ENCODE measurements at places on chromosomes 6 and 20.

DNA sequence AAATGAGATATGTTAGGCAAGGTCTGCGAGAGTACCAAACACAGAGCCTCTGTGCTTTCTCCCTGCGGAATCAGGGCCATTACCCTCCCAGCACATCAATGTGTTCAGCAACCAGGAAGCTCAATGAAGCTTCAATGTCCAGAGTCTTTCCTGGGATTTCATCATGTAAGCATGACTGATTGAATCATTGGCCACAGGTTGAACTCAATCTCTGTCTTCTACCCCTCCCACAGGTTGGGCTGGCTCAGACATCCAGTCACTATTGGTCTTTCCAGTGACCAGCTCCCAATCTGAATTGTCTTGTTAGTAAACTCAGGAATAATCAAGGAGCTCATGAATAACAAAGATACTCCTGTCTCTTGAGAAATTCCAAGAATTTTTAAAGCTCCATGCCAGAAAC is 2.7 kb upstream of the DTD1 start:
- no peak for DNase-seq

DNA sequence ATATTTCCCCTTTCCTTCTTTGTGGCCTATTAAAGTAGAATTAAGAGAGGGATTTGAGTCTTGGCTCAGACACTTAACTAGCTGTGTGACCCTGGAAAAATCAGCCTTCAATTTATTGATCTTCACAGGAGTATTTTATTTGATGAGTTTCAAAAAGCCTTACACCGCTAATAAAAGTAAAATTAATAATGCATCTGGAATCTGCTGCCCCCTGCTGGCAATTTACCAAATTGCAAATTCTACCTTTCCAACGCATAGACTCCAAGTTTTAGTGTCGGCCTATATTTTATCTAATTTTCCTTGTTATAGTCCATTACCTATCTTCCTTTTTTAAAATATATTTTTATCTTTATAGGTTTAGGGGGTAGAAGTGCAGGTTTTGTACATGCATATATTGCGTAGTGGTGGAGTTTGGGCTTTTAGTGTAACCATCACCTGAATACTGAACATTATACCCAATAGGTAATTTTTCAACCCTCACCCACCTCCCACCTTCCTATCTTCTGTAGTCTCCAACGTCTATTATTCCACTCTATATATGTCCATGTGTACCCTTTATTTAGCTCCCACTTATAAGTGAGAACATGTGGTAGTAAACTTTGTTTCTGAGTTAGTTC is 46.3 kb downstream of the GOPC start:
- DNase-seq: no peak

DNA sequence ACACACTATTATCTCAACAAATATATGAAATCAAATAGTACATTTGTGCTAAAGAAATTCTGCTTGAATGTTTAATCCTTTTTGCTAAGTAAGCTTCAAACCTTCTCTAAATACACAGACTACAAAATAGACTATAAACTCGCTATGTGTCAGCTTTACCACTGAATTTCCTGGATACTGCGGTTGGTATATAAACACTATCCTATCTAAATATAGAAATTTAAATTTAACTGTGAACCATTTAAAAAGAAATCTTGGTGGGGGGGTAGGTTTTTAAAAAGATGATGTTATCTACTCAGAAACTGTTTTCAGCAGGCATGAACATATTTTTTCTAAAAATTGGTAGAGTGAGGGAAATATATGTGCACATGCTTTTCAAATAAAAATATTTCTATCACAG is 306.5 kb upstream of the RUNX2 start:
- DNase-seq: no peak

DNA sequence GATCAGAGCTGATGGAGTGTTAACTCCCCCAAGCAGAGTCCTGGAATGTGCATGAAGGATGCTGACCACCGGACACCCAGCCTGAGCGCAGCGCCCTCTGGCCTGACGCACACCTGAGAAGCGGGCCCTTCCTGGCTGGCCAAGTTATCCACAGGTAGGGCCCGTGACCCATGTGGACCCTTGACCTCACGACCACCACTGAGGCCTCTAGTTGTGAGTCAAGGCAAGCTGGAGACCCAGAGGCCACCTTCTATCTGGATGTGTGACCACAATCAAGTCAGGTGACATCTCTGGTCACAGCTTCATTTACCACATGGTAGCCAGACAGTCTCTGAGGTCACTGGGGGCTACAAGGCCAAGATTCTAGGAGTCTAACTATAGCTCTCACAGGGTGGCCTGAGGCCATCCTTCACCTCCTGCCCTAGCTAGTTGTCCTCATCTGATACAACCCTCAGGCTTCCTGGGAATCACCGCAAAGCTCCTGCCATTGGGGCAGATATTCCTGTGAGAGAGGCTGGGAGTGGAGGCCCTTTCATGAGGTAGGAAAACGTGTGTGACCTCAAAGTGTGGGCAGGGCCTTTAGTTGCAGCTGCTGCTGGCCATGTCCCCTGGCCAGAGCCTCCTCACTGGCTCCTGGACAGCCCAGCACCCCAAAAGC is 53.1 kb downstream of the DSTN start:
- DNase-seq: no peak

GRCh38 chr20:46388937-46389336 is 17.5 kb downstream of the ELMO2 start:
- DNase-seq: no peak

- no peak for DNase-seq
Observed at GRCh38 chr20:51577432-51578144, 35.1 kb upstream of the NFATC2 start.

GRCh38 chr6:158797331-158798310 is 21.5 kb downstream of the EZR start:
- no peak for DNase-seq

DNA sequence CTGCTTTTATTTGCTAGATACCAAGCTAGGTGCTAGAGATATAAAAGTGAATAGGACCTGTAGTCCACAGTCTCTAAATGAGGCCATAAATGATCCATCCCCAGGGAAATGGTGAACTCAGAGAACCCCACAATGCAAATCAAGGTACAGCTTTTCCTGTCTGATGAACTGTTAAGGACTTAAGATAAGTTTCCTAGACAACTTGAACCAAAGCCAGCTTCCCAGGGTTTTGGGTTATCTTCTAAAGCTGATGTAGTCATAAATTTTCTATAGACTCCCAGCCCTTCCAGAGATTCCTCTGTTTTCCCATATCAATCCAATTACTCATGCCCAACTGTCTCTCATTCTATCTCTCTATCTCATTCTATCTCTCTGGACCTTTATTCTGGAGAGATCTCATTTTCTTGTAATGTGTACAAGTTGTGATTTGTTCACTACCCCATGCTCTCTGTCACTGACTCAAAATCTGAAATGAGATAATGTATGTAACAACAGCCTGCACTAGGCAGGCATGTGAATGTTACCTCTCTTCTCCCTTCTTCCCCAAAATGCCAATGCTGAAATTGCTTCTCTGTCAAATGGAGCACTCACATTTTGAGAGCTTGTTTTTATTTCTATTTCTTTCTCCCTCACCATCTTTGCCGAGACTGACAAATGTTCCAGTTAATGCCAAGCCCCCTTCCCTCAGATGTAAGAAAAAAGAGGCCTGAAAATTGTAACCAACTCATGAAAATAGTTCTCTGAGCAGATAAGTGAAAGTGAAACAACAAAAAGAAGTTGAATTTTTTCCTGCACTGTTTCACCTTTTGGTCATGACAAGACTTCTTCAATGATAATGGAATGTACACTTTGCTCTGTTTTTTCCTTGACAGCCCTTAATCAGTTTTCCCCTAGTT is 279.9 kb downstream of the SLC35F1 start:
- no peak for DNase-seq

DNA sequence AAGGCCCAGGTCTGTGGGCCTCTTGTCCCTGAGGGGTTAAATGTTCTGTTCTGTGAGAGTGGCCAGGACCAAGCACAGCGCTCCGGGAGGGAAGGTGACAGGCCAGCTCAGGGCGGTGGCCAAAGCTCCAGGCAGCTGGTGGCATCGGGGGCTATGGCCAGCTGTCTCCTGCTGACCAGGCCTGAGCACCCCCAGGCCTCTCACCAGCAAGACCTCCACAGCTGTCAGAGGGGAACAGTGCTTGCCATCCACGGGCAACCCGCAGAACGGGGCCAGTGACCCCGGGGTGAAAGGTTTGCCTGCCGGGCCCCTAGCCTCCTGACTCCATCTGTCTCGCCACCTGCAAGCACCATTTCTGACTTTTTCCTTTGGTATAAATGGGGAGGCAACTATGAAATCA is 46.0 kb downstream of the EYA2 start:
- no peak for DNase-seq

DNA sequence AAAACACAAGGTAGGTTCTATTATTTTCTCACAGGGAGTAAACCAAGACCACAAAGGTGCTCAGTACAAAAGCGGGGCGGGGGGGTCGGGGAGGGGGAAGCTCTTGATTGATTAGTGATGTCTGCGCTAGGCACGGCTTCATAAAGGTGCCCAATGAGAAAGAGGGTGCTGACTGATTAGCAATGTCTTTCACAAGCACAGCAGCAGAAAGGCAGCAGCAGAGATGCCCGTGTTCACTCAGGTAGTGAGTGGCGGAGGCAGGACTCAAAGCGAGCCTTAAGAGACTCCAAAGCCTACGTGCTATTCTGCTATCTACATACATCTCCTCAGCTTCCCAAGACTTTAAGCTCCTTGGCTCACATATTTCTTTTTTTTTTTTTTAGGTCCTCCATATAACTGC is 20.3 kb downstream of the NFATC2 start:
- DNase-seq: no peak

GRCh38 chr6:163437466-163437865 is 22.9 kb downstream of the QKI start:
- DNase-seq: no peak

- peak; percentile 53 for DNase-seq
Observed at GRCh38 chr6:104771258-104771832, 88.4 kb downstream of the HACE1 start.

DNA sequence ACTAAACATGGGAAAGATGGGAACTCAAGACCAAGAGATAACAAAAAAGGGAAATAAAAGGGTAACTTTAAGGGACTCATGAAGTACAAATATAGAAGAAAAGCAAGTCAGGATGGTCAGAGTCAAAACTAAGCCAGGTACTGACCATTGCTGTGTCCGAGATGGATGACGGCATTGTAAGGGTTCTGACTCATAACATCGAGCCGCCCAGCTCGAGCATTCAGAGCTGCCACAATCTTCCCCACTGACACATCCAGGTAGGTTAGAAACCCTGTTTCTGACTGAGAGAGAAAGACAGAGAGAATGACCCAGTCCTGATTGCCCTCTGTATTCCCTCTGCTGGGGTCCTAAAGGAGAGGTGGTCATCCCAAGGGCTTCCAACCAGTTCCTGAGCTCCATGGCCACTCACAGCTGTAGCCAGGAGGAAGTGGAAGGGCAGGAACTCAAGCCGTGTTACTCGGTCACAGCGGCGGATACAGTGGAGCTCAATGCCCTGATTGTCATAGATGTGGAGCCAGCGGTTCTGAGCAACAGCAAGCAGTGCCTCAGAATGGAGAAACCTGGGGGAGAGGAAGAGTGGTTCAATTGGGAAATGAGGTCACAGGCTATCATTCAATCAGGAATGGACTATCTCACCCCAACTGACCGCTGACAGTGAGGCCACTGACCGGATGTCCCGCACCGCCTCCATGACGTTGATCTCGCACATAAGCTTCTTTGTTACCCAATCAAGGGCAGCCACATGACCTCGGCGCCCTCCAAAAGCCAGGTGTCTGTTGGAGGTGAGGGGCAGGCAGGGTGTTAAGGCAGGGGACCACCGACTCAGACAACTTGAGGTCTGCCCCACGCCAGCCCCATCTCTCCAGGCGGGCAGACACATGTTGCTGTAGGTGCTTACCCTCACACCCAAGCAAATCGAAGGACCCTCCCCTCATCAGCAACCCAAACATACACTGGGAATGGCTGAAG is 1.8 kb downstream of the WDR46 start:
- DNase-seq: no peak

DNA sequence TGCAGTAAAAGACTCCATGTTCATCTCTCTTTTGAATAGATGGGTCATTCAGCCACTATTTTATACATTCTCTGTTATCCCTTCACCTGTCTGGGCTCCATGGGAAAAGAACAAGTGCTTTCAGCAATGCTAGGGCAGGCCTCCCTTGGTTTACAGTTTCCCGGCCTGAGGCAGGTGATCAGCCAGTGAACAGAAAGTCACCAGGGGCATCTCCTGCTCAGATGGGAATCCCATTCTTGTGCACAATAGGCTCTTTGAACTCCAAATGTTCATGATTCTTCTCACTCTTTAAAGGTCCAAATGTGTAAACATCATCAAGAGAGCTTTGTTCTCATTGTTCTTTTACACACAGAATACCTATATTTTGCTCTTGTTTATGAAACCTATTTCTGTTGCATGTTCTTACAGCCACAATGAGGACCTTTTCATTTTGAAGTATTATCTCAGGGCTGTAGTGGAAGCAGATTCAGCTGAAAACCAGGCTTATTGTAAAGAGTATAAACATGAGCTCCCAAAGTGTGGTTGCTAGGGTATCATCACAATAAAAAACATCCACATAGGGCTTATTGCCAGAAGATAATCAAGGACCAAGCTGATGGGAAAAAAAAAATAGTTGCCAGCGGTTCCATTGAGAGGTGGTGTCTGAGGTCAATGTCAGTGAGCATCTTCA is 267.1 kb upstream of the SGK1 start:
- no peak for DNase-seq

GRCh38 chr20:9071976-9072726 is 3.3 kb downstream of the PLCB4 start:
- DNase-seq: no peak

DNA sequence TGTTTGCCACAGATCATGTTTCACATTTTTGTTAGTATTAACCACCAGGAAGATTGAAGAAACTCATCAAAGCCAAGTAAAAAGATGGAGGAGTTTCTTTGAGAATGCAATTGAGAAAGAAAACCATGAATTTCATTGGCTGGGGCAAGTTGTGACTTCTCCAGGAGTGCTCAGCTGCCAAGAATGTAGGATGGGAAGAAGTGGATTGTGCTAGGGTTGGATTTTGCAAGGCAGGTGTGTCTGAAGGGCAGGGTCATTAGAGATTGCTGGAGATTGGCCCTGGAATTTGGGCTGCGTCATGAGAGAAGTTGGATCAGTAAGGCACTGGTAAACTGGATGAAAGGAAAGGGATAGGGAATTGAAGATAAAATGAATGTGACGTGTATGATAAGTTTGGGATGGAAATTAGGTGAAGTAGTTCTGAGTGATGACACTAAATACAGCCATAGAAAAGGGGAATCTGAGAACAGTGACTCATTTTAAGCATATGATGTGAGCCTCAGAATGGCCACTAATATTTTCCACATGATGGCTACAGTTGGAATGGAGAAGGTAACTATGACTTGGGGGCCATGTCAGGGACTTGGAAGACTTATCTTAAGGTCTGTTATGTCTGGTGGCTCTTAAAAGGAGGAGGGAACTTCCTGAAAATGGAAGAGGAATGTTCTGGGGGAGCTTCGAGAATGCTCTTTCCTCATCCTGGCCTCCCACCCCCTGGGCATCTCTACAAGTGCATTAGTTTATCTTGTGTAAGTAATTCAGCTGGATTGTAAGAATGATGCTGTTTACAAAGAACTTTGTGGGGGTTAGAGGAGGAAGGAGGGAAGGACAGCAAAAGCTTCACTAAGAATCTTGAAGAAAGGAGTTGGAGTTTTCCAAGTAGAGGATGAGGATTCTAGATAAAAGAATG is 27.8 kb upstream of the ERVFRD-1 start:
- no peak for DNase-seq

- DNase-seq: no peak
Observed at GRCh38 chr6:21070620-21071019, 522.9 kb upstream of the SOX4 start.

Measured in SW 1271 (cell line).